Activated CD8-positive, alpha-beta T cell treated with anti-CD3 and anti-CD28 coated beads, Interleukin-2, amount 10 ng/mL, durations not matched to agents 7 days and 5 days (primary cell): ENCODE measurements at places on chromosomes 7 and 10. TPM values are rescaled to one million over a fixed set of nuclear protein-coding genes. Genes with fewer than 3 reads are reported as not detected.

The ACSM6 gene
- total RNA-seq = not detected

The MPP7 gene
- total RNA-seq = 13.0 TPM

The LAMB4 gene
- not detected for total RNA-seq

The SYCE1 gene
- total RNA-seq = 0.21 TPM

The SLC29A4 gene
- total RNA-seq = 0.42 TPM

The FAM107B gene
- total RNA-seq = 130 TPM

The LOXL4 gene
- total RNA-seq = not detected

The SSBP1 gene
- 140 TPM for total RNA-seq

The ACBD7 gene
- 5.2 TPM for total RNA-seq

The ZNF862 gene
- 24.9 TPM for total RNA-seq

The MUC12 gene
- total RNA-seq = not detected
